ENCODE measurements at places on chromosomes 6 and 20. TPM values are rescaled to one million over a fixed set of nuclear protein-coding genes. Genes with fewer than 3 reads are reported as not detected.

The GTSF1L gene
- not detected for total RNA-seq

The CYP24A1 gene
- not detected for total RNA-seq

The HLA-DRB1 gene
- 11.3 TPM for total RNA-seq

The CCN2 gene
- 0.41 TPM for total RNA-seq

The MYBL2 gene
- 26.2 TPM for total RNA-seq

The SLC25A27 gene
- 0.35 TPM for total RNA-seq

The LRRC1 gene
- total RNA-seq = 0.79 TPM

- no peak for DNase-seq
Measured at GRCh38 chr6:164183556-164184123, 769.1 kb downstream of the QKI start.

DNA sequence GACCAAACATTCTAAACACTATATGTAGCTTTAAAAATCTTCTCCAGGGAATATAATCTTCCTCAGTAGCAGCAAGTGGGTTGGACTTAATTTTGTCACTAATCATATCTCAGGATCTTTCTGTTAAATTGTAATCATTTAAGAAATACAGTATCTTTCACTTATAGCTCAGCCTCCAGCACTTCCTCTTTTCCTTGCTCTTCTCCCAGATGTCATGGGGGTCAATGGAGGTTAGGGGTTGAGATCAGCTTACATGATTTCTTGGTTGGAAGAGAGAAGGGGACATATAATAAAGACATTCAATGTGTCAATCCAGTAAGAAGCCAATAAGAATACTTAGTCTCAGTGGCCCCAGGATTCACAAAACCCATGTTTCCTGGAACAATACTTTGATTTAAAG is 15.7 kb upstream of the REPS1 start:
- DNase-seq = no peak

Data from activated T-cell treated with anti-CD3 and anti-CD28 coated beads, Interleukin-2, amount 50 U/mL, for 4 hours (primary cell).